ENCODE measurements at places on chromosomes 7 and 10. TPM values are rescaled to one million over a fixed set of nuclear protein-coding genes. Genes with fewer than 3 reads are reported as not detected.
A peak's percentile ranks its signal among the peaks of the same experiment; 100 is the strongest.

The PNLIP gene
- total RNA-seq: not detected

DNA sequence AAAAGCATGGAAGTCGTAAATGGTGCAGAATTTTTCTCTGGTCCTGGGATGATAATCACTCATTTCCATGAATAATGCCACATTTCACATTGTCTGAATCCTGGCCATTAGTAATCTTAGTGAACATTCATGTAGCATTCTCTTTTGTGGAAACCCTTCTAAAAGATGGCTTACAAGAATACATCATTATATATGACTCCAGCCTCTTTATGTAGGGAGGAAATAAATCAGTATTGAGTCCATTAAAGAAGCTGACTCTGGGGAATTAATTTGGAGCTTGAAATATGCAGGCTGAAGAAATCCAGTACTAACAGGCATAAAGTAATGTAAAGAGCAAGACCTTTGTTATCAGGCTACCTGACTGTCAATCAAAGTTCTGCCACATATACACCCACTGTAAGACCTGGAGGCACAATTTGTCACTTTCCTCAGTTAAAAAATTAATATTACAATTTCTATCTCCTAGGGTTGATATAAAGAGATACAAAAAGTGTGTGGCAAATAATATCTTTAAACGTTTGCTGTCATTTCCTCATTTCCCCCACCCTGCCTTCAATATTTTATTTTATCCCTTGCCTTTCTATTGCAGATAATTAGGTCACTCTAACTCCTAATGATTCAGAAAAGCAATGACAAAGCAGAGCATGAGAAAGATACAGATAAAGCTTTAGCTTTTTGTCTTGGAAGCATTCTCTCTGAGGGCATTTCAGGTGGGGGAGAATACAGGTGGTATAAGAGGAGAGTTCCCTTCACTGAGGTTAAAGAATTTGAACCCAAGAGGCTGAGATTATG, 1122.0 kb upstream of the GHITM start:
- no peak for DNase-seq
- H3K36me3 ChIP-seq: no peaks in the 10 kb centered on the region
- no peak overlapping the region for H3K4me3 ChIP-seq
- no peak overlapping the region for H3K27ac ChIP-seq
- no peaks in the 10 kb centered on the region for H3K27me3 ChIP-seq

GRCh38 chr7:106345421-106346166, 60.8 kb upstream of the NAMPT start:
- H3K4me3 ChIP-seq: peak overlapping the region; percentile 3
- peaks cover 60% of the 10 kb centered on the region for H3K36me3 ChIP-seq
- H3K4me1 ChIP-seq: peaks cover 43% of the 10 kb centered on the region
- H3K27me3 ChIP-seq: no peaks in the 10 kb centered on the region

The EFCAB10 gene
- not detected for total RNA-seq

DNA sequence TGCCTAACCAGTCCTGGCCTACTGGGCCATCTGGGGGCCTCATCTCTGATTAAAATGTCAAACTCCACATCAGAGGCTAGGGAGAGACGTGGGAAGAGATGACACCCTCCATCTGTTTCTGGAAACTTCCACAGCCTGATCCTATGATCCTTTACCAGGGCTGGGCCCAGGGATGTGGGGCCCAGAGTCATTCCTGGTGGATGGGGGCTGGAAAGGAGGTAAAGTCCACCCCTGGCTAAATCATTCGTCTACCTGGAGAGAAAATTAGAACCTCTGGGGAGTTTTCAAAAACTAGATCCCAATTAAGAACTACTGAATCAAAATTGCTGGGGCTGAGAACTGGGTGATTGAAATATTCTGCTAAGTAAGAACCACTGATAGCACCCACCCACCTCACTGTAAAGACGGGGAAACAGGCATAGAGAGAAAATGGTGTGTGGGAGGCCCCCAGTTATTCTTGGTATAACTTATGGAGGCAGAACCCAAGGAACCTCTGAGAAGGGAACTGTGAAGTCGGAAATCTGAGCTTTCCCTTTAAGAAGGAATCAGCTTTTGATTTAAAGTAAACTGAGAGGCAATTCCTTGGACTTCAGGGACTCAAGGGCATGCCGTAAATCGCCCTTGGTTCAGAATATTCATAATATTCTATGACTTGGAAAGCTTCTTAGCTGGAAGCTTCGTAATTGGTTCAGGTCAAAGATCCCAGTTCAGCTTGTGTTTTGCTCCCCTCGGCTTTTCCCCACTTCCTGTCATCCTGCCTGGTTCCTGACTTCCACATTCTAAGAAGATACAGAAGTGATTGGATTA, 53.1 kb downstream of the PRKAG2 start:
- H3K27ac ChIP-seq: no peak overlapping the region
- no peaks in the 10 kb centered on the region for H3K27me3 ChIP-seq
- no peak overlapping the region for H3K4me3 ChIP-seq
- H3K36me3 ChIP-seq: no peaks in the 10 kb centered on the region
- no peak for DNase-seq

The ZNF777 gene
- 11.7 TPM for total RNA-seq

The NPY4R2 gene
- total RNA-seq: not detected

The HOXA3 gene
- not detected for total RNA-seq

DNA sequence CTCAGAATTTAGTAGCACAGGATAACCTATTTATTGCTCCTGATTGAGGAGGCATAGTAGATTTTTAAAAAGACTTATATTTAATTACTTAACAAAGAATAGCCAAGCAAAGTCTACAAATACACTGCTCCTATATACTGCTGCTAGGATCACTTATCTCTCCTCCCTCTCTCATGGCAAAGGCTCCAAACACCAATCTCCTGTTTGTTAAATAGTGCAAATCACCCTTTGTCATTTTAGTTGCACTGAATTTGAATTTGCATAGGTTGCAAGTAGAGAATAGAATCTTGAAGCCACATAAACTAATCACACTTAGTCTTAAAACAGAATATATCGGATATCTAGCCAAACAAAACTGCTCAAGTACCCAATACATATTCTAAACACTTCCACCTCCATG, 219.1 kb upstream of the LRRN3 start:
- H3K27me3 ChIP-seq: no peaks in the 10 kb centered on the region
- H3K27ac ChIP-seq: no peak overlapping the region
- no peak overlapping the region for H3K4me3 ChIP-seq
- DNase-seq: no peak
- H3K36me3 ChIP-seq: peaks cover 2% of the 10 kb centered on the region
- H3K4me1 ChIP-seq: no peaks in the 10 kb centered on the region

The WNT8B gene
- total RNA-seq: 0.23 TPM

The MLXIPL gene
- total RNA-seq: not detected

DNA sequence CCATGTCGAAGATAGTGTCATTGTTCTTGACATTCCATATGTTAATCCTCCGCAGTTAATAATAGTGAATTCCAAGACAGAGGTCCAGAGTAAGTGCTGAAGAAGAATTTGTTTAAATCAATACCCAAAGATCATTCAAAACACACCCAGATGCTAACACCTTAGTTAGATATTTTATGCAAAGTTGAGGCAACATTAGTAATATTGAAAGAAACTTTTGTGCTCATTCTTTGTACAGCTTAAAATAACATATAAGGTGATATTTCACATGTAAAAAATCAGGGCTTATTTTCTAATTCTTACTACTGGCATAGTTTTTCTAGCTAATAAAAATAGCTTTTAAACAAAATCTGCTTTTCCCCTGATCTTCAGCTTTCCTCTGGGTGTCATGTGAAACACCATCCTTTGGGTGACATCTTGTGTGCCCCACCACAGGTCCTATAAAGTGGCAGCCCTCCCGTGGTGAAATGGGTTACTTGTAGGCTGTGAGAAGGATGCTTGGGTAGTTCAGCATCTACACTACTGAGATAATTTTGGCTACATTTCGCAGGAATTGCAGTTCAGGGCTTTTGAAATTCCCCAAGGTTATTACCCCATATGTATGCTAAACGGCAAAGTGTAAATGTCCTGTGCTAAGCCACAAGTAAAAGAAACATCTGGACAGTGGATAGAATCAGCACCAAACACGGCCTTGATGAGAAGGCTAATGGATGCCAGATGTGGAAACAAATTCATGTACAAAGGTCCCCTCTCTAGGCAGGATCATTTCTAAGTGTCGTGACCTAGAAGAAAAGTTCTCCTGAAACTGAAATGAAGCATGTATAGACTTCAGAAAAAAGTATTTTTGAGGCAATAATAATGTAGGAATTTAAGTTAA, 105.4 kb downstream of the GRM3 start:
- no peak overlapping the region for H3K27ac ChIP-seq
- H3K27me3 ChIP-seq: no peaks in the 10 kb centered on the region
- H3K4me3 ChIP-seq: no peak overlapping the region
- no peaks in the 10 kb centered on the region for H3K4me1 ChIP-seq

The CYP2E1 gene
- total RNA-seq: 0.43 TPM

GRCh38 chr10:44065788-44066526, 318.9 kb downstream of the CXCL12 start:
- no peak overlapping the region for H3K4me3 ChIP-seq
- no peak overlapping the region for H3K27ac ChIP-seq
- no peak for DNase-seq
- no peaks in the 10 kb centered on the region for H3K36me3 ChIP-seq
- no peaks in the 10 kb centered on the region for H3K4me1 ChIP-seq
- H3K27me3 ChIP-seq: no peaks in the 10 kb centered on the region

The RASA4B gene
- 9.6 TPM for total RNA-seq

- H3K36me3 ChIP-seq: no peaks in the 10 kb centered on the region
- no peaks in the 10 kb centered on the region for H3K27me3 ChIP-seq
- no peak for DNase-seq
- peaks cover under 1% of the 10 kb centered on the region for H3K4me1 ChIP-seq
Measured at GRCh38 chr7:111855161-111855841, 293.0 kb upstream of the IMMP2L start.

The DHTKD1 gene
- 16.9 TPM for total RNA-seq

- H3K27me3 ChIP-seq: no peaks in the 10 kb centered on the region
- peaks cover 7% of the 10 kb centered on the region for H3K4me1 ChIP-seq
- H3K27ac ChIP-seq: no peak overlapping the region
- no peak overlapping the region for H3K4me3 ChIP-seq
- no peaks in the 10 kb centered on the region for H3K36me3 ChIP-seq
Measured at GRCh38 chr7:50754241-50754640, 28.5 kb downstream of the GRB10 start.

The FAM171A1 gene
- 6.8 TPM for total RNA-seq

DNA sequence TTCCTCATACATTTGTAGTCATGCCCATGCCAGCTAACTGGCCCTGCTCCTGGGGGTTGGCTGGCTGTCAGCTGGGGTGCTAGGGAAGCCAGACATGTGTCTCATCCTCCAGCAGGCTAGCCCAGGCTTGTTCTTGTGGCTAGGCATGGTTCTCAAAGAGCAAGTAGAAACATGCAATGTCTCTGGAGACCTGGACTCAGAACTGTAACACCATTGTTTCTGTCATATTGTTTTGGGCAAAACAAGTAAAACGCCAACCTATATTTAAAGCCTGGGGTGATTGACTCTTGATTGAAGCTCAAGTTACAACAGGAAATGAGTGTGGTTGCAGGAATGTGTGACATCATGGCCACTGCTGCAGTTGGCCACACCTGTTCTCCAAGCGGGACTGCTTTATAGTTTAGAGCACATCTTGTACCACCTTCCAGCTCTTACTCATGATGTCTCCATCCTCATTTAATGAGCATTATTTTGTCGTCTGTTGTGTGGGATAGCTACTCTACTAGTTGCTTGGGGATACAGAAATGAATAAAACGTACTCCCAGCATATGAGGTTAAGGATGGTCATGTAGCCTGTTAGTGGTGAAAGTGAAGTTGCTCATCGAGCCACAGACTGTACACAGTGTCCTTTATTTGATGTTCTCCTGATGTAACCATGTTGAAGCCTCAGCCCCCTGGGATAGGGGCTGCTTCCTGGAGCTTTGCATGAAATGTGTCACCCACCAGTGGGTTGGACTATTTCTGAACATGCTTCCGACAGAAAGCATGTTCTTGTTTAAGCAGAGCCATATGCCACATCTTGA, 168.4 kb downstream of the SORCS3 start:
- DNase-seq: no peak
- H3K27me3 ChIP-seq: no peaks in the 10 kb centered on the region
- H3K27ac ChIP-seq: no peak overlapping the region
- no peaks in the 10 kb centered on the region for H3K4me1 ChIP-seq
